Peyer's patch (tissue), 4 donors: ENCODE measurements at places on chromosomes 1 and 21.

GRCh38 chr1:167435484-167435883 is 82.8 kb downstream of the CD247 start:
- DNase-seq = no peak

DNA sequence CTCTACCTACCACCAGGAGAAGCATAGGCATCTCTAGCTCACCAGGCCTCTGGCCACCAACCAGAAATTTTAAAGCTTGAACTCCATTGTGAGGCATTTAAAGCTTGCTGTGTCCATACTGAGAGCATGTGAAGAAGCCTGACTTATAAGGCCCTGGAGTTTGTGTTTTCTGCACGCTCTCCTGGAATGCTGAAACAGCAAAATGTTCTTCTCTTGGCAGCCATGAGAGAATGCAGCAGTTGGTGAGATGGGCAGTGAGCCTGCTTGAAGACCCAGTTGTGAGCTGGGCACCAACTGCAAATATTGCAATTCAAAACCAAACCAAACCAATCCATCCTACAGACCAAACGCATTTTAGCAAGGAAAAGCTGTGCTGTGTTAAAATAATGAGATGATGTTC is 170.0 kb upstream of the IVNS1ABP start:
- no peak for DNase-seq

GRCh38 chr1:165383067-165383466 is 26.6 kb upstream of the LMX1A start:
- no peak for DNase-seq

DNA sequence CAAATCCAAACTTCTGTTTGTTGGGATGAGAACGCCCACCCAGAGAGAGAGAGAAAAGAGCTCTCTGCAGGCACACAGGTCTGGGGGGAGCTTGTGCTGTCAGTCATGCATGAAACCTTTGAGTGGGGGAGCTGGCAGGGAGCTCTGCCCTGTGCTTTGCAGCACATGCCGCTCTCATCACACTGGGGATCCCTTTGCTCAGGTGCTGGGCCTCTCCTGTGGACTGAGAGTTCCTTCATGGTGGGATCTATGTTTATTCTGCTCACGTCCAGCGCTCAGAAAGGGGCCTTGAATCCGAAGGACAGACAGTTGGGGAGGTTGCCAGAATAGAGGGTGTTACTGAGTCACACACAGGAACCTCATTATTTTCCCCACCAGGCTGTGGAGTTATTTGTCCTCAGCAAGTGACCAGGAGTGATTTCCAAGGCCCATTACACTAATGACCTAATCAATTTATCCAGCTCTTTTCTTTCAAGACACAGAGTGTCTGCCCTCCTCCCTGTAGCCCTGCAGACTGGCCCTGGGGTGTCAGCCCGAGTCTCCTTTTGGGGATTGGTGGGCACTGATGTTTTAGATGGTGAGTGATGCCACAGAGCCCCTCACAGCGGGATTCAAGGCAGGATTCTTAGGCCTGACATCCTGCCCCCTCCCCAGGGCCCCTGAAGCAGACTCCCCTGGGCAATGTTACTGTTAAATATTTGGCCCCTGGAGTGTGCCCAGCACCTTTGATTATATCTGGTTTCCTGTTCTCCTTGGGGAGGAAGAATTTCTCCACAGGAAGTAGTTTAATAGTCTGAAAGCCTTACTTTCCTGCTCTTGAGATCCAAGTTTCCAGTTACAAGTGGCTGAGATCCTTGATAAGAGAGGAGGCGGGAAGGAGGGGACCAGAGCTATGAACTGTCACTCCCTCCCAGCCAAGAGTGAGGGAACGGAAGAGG is 22.3 kb downstream of the MYBPH start:
- no peak for DNase-seq

DNA sequence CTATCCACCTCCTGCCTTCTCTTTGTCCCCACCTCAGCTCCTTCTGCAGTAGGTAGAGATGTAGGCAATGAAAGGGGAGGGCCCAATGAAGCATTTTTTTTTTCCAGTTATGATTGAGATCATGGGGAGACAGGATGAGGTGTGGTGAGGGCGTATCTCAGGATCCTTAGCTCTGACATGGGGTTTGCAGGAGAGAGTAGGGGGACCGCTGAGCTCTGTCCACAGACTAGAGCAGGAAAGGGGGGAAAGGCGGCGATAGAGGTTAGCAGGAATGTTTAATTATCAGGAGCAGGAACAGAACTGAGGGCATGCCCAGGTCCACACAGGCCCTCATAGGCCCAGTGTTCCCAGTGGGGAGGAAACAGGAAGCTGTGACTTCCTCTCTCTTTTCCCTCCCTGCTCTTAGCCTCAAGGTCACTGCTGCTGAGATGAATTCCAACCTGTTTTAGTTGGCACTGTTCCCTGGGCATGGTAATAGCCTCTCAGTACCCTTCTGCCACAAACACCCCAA is 901 bp upstream of the RXFP4 start:
- peak; percentile 63 for DNase-seq
